GM04504 (cell line): ENCODE measurements at places on chromosomes 7 and 10.

- no peak for DNase-seq
These were observed 99.0 kb downstream of the AGMO start for GRCh38 chr7:15462721-15463389.

DNA sequence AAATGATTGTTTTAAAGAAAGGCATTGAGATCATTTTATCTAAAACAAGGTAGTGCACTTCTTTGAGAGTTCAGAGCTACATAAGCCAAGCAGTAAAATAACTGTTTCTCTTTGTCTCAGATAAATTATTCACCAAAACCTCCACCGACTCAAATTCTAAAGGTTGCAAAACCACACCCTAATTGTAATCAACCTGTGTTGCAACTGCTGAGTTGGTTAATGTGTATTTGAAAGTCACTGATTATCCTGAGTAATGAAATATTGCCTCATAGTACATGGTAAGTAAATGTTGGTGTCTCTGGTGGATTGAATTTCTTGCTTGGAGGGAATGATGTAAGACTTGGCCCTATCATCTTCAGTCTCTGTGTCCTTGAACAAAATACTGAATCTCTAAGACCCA, 35.9 kb upstream of the CYP2C9 start:
- DNase-seq = no peak

GRCh38 chr7:30743371-30744074, 8.4 kb upstream of the INMT start:
- DNase-seq = no peak

DNA sequence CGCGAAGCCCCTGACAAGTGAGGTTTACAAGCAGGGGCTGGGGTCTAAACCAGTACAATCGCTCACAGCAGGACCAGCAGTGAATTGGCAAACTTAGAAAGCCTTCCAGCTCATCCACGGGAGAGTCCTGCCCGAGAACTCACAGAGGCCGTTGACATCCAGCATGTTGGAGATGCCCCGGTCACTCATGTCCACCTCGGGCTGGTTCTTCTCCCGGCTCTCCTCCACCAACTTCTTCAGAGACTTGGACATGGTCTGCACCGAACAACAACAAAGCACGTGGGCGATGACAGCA, 447 bp downstream of the RSU1 start:
- DNase-seq = no peak

DNA sequence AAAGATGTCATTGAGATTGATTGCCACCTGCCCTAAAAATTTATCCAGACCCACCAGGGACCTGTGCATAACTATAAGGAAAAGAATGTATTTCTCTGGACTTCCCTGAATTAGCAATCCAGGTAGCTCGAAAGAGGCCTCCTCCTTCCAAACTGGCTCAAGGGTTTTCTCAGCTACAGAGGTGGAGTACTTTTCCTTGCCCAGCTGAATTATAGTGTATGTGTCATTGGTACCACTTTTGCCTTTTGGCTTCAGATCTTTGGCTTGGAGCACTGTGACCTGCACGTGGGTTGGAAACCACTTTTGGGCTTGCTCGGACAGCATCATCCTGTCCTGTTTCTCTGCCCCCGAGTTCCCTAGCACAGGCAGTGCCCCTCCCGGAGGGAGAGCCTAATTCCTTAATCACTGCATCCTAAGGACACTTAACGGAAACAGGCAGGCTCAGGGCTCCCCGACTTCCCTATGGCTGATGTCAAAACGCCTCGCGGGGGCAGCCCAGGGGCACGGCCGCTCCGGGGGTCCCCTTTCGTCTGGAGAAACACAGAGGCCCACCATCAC, 825 bp downstream of the RAB11FIP2 start:
- DNase-seq = peak; percentile 51
